ENCODE measurements at places on chromosomes 2 and 18.
A peak's percentile ranks its signal among the peaks of the same experiment; 100 is the strongest.

DNA sequence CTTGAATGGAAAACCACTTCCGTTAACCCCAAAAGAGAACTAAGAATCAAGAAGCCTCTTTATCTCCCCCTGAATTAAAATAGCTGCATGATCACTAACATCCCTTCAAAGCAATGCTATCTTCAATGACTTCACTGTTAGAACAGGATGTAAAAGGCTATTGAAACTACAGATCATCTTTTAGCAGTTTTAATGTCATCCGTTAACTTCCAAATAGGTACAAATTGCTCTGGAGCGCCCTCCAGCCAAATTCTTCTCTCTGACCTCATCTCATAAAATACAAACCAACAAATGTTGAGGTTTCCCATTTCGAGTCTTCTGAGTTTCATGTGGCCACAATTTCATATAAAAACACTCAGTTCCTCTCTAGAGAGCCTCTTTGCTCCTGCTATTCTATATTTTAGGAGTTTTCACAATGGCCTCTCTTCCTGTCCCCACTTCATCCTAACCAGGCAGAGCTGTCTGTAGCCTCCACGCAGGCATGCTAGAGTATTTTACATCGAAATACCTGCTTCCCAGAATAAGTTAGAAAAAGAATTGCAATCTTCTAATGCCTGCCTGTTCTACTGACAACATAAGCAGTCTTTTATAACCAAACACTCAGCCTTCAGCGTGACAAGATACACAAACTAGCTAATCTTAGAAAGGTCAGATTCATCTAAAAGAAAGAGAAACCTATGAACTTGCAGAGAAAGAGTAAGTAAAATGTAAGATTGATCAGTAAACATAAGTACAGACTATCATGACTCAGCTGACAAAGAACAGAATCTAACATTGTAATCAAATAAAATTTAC, 37.9 kb downstream of the B4GALT6 start:
- no peak for DNase-seq

DNA sequence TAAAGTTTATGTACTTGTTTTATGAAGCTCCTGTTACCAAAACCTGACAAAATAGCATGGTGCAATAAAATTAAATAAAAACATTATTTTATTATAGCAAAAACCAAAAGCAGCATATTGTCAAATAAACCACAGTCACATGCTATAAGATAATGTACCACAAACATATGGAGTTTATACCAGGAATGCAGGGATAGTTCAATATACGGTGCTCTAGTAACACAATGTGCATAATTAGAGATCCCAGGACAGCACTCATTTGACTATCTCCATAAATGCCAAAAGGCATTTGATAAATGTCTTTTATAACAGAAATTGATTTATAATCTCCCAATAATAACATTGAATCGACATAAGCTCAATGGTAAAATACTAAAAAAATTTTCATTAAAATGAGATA, 402.0 kb downstream of the RND3 start:
- DNase-seq, result no peak

DNA sequence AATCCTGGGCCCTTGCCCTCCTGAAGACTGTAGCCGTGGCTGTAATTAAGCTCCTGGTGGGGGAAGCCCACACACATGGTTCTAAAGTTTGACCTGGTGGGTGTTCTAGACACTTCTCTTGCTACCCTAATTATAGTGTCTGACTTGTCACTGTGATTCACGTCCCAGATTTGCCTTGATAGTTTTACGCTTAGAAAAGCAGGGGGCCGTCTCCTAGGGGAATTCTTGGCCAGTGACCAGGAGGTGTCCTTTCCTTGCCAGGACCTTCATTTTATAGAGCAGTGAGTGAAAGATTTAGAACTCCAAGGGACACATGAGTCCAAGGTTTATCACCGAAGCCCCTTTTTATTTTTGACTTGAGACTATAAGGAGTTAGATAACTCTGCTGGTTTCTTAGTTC, 9.0 kb downstream of the TMEM214 start:
- no peak for DNase-seq

DNA sequence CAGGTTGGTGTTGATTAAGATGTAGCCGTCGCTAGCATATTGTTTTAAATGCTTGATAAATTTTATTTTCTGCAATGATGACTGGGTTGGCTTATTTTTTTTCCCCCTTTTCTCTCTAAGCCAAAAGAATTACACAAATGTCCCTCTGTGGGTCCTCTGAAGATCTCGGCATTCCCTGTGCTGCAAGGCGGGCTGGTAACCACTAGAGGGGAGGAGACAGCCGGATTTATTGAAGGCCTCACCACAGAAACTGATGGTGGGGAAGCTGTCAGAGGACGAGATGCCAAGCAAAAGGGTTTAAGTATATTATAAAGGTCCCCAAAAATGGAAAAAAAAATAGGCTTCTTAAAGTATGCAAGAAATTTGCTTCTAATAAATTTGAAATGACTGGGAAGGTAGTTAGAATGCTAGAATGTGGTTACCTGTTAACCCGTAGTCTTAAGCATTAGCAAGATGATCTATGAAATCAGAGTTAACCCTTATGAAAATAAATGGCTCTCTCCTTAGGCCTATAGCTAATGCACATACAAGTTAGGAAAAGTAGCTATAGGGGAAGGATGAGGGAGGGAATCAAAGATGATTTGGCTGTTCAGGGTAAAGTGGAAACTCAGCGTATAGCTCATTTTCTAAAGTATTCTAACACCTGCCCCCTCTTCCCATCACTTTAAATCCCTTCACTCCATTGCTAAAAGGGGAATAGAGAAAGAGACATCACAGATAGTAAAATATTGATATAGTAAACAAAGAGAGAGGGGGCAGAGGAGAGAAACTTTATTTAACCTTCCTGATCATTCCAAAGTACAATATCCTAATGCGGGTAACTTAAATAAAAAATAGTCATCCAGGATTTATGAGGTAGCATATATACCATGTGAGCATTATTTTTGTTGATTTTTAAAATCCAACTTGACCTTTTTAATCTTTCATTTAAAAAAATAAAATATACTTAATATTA, 894.5 kb upstream of the POU3F3 start:
- peak; percentile 79 for DNase-seq

DNA sequence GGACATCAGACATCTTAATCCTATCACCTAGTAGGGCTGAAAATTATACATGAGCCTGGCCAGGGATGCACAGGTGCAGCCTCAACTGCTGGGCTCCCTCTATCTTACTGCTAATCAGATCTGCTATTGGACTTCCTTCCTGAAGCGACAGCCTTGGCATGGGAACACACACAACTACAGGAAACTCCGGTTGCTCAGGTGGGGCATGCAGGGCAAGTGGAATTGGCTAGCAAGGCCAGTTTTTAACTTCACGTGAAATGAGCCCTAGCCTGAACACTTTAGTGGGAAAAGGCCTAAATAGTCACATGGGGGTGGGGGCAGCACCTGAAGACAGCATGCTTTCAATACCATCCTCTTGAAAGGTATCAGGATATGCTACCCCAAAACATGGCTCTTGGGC, 147.9 kb upstream of the NCKAP5 start:
- no peak for DNase-seq

GRCh38 chr2:133641497-133641896, 73.2 kb upstream of the NCKAP5 start:
- peak; percentile 80 for DNase-seq

DNA sequence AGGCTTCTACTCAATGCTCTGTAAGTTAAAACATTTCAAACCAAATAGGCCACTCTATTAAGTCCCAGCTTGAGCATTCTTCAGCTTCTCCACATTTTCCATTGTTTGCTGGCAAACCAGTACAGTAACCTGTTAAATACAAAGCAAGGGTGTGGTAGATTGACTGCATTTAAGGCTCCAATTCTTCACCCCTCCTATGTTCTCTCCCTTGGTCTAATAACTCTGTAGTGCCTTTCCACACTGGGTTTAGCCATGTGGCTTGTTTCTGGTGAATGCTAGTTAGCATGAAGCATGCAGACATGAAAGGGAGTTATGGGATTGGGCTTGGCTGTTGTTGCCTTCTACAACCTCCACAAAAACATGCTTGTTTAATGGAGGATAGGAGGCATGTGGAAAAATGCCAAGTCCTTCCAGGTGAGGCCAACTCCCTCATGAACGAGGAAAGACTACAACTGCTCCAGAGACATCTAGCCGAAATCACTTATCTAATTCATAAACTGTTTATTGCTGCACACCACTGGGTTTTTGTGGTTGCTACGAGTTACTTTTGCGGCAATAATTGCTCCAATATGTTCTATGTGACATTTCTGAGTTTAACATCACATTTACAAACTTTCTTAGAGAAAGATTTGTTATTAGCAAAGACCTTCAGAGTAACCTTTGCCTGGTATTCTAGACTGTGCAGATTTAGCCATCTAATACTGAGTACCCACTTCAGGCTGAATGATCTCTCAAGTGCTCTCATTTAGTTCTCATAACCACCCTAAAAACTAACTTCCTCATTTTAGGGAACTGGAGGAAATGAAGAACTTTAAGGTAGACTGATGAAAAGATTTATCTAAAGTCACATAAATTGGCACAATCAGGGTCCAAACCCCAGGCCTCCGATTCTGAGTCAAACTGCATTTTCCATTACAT, 104.0 kb downstream of the SMAD2 start:
- DNase-seq, result no peak

GRCh38 chr2:59594671-59595222, 958.7 kb downstream of the BCL11A start:
- DNase-seq, result no peak

GRCh38 chr2:195505701-195506100, 151.3 kb upstream of the SLC39A10 start:
- DNase-seq, result no peak

DNA sequence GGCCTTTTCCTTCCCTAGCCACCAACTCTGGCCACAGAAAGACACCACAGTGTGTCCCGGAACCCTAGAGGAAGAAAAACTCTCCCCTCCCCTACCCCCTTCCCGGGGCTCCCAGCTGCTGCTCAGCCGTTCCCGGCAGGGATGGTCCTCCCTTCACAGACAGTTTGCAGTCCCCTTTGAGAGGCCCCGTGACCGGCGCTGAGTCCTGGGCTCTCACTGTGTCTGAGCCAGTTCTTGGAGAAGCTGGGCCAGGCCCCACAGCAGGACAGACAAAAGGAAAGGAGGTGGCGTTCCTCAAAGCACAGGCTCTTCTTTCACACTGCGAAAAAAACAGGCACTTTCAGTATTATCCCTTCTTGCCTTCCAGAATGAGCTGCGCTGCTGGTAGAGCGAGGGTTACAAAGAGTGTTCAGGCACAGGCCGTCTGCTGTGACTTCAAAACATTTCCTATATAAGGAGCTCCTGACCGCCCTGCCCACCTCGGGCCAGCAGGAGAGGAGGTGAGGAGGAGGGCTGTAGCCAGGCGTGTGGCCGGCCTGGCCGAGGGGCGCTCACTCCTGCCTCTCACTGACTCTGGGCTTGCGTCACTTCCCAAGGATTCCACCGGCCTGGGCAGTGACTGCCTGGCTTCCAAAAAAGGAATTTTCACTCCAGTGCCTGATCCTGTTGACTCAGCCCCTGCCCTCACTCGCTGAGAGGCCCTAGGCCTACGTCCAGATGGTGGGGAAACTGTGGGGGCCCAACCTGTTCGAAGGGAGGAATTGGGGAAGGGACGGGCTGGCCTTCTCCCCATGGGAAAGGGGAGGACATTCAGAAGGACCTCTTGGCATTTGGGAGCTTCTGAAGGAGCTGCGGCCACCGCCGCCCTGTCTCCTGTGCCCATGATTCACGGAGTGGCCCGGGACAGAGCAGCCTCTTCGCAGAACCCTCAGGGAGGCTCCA, 24.9 kb downstream of the CIDEA start:
- no peak for DNase-seq

- no peak for DNase-seq
Measured at GRCh38 chr2:71858071-71858470, 289.6 kb downstream of the CYP26B1 start.

- no peak for DNase-seq
Measured at GRCh38 chr2:189559579-189560272, 20.9 kb downstream of the SLC40A1 start.

DNA sequence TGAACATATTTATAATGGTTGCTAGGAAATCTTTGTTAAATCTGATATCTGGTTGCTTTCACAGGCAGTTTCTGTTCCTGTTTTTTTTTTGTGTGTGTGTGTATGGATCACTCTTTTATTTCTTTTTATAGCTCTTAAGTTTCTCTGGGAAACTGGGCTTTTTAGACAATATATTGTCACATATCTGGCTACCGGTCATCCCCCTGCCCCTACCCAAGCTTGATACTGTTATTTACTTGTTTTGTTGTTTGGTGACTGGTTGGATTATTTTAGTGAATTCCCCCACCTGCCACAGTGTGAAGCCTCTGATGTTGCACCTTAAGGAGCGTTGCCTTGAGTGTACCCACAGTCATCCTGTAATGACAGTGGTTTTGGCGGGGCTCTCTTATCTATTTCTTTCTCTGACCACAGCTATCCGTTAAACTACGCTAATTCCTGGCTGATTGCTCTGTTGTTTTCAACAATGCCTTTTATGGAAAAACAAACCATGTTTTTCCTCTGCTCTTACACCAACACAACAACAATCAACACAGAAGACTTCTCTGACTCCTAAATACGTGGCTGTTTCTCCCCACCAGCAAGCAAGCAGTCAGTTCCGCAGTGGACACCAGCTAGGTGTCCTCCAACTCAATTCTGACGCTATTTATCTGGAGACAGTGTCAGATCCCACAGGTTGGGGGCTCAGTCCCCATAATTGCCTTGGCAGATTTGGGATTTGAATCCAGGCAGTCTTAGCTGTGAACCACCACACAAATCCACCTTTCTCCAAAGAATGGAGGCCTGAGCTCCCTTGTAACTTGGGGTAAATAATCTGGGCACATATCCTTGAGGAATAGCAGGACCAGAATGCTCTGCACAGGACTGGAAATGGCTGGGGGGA, 10.9 kb downstream of the GNLY start:
- no peak for DNase-seq

GRCh38 chr2:196902828-196903227, 23.7 kb downstream of the PGAP1 start:
- DNase-seq, result no peak

- no peak for DNase-seq
Measured at GRCh38 chr2:130806370-130806769, 30.3 kb upstream of the ARHGEF4 start.

- DNase-seq, result no peak
Measured at GRCh38 chr18:22024924-22025323, 144.5 kb upstream of the GATA6 start.

GRCh38 chr2:107776362-107776761, 50.3 kb upstream of the RGPD4 start:
- no peak for DNase-seq

- DNase-seq, result no peak
Measured at GRCh38 chr2:100178864-100179263, 36.5 kb upstream of the AFF3 start.

DNA sequence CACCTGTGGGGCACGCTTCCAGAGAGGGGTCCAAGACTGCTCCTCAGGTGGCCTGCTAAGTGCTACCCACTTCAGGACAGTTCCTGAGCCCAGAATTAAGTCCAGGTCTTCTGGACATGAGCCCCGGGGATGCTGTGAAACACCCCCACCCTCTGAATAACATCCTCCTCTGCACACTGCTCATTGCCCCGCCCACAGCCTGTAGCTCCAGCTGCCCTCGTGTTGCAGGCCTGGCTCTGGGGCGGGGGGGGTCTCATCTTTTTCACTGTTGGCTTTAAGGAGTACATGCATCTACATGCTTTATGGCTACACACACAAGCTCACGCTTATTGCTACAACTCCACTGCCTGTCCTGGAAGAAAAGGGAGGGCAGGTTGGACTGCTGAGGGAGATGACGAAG, 92.8 kb downstream of the PTGR3 start:
- DNase-seq, result no peak

GRCh38 chr2:217599906-217600305, 402.9 kb downstream of the TNS1 start:
- peak; percentile 61 for DNase-seq
